CD4-positive, CD25-positive, alpha-beta regulatory T cell (primary cell): ENCODE measurements at places on chromosomes 5 and 9.

GRCh38 chr9:81535542-81536241, 153.7 kb downstream of the TLE1 start:
- DNase-seq = no peak

DNA sequence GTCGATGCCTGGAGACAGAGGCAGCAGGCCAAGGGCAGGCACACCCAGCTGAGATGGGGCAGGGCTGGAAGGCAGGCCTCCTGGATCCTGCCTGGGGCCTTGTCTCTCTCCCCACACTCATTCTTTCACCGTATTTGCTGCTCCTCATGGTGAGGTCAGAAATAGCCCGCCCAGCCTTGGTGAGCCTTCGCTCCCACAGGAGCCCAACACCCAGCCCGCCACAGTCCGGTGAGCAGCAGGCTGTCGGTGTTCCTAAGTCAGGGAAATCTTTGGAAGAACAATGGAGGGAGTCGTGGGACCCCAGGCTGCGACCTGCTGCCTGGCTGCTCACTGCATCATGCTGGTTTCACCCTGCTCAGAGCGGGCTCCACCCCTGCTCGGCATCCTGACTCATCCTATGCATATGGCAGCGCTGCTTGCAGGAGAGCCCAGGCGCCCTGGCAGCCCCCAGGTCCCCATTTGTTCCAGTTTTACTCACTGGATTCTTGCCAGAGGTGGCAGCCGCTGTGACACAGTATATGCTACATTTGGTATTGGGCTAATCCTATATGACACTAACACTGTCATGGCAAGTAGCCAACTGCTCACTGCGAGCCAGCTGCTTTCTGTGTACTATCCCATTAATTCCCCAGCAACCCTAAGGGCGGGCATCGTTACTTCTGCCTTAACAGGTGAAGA, 53.2 kb upstream of the NCS1 start:
- no peak for DNase-seq

- no peak for DNase-seq
These were observed 58.0 kb downstream of the TMEM215 start for GRCh38 chr9:32841314-32841713.

- DNase-seq = no peak
These were observed 106.7 kb downstream of the INSYN2B start for GRCh38 chr5:169873642-169874041.

DNA sequence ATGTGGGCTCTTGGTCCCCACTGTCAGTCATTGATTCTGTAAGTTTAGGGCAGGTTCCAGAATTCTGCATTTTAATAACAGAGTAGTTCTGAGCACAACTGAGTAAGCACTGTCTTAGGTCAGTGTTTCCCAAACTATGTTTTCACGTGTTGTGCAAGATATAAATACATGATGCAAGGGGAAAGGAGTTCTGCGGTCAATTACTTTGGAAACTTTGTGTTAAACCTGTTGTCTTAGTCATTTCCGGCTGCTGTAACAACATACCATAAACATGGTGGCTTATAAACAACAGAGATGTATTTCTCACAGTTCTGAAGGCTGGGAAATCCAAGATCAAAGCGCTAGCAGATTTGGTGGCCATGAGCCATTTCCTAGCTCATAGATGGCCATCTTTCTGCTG, 69.8 kb downstream of the EQTN start:
- DNase-seq = no peak

DNA sequence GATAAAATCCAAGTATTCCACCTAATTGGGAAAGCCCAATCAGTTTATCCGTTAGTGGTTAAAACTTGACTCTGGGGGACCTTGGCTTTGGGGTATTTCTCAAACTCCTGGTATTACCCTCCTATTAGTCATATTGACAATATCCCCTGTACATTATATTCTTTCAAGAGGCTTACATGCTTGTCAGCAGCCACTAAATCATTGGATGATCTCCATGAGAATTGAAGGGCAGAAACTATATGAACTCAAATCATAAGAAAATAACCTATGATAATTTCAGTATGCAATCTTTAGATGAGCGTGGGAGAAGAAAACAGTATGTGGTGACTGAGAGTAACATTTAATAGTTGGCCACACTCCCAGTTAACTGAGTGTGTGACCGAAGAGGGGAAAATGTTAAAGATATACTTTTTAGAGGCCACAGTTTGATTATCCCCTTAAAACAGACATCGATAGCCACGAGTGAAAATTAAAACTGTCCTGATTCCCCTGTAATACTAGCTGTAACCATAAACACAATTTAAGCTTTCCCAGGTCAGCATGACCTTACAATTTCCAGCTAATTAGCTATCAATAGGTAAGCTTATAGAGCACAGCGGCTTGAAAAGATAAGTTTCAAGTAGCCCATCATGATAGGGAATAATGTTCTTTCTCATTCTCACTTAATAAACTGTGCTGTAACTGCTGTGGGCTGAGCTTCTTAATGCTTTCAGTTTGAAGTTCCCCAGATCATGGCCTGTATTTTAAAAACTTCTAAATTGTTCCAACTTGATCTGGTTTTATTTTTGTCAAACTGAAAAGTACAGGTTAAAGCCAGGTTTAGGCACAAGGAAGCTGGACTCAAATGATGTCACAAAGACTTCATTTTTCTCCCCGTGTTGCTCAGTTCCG, 58.6 kb downstream of the PUM3 start:
- DNase-seq = no peak

DNA sequence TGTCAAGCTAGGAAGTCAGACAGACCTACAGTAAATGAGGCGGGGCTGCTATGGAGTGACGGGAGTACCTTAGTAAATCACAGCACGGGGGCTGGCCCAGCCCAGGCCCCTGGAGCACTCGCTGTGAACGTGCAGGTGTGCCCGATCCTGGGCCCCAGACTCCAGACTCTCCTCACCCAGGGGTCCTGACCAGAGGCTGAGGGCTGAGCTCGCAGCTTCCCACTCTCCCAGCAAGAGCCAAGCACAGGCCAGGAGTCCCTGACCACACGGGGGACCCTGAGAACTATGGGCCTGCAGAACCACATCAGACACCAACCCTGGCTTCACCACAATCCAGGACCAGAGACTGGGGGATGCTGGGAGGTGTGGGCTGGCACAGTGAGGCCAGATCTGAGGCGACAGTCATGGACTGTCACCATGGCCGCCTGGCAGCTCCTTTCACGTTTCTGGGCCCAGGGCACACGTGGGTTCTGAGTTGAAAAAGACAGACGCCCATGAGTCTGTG, 73.4 kb downstream of the ADAMTS2 start:
- DNase-seq = no peak

DNA sequence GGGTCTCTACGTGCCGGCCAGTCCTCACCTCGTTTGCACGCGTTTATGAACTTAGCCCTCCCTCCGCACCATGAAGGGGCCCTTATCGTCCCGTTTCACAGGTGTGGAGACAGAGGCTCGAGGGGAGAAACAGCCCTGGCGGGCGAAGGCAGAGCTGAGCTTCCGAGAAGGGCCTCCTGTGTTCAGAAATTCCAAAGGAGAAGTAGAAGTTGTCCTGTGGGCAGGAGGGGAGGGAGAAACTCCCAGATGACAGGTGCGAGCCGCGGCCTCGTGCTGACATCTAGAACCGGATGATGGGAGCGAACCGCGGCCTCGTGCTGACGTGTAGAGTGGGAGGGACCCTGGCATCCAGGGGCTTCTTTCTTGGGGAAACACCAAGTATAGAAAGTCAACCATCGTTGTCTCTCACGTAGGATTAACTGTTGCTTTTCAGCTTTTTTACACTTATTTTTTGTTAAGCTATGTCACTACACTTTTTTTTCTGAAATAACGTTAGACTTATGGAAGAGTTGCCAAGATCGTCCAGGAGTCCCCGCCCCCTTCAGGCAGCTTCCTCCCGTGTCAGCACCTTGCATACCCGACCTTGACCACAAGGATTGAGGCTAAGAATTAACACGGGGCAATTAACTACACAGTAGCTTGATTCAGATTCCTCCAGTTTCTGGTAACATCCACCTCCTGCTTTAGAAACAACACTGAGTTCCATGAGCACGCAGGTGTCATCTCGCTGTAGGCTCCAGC, 42.8 kb upstream of the NKD2 start:
- no peak for DNase-seq

- no peak for DNase-seq
These were observed 103.0 kb downstream of the ATP10B start for GRCh38 chr5:160749026-160749425.

DNA sequence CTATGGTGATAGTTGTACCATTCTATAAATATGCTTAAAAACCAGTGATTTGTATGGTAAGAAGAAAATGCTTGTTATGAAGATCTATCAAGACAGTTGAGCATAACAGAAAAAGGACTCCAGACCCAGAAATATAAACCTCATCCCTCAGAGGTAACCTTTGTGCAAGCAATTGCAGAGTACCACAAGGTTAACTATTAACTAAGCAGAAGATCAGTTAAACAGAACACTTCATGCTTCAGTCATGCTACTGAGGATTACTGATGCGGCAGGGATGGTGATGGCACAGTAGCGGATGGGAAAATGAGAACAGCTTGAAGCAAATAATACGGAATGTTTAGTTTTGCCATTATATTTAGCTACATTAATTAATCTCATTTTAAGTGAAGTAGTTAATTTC, 45.5 kb downstream of the IARS1 start:
- no peak for DNase-seq

GRCh38 chr9:129762985-129763926, 10.4 kb upstream of the PTGES start:
- DNase-seq = no peak

DNA sequence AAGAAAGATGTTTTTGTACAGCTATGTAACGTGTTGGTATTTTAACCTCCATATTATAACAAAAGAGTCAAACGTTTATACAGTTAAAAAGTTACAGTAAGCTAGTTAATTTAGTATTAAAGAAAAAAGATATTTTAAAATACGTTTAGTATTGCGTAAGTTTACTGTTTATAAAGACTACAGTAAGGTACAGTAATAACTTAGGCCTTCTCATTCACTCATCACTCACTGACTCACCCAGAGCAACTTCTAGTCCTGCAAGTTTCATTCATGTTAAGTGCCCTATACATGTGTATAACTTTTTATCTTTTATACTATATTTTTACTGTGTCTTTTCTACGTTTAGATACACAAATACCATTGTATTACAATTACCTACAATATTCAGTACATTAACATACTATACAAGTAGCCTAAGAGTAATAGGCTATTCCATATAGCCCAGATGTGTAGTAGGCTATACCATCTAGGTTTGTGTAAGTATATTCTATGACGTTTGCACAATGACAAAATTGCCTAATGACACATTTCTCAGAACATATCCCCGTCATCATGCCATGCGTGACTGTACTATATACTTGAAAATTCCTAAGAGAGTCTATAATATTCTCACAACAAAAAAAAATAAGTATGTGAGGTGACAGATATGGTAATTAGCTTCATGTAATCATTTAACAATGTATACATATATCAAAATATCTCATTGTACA, 33.8 kb downstream of the ERP44 start:
- no peak for DNase-seq

DNA sequence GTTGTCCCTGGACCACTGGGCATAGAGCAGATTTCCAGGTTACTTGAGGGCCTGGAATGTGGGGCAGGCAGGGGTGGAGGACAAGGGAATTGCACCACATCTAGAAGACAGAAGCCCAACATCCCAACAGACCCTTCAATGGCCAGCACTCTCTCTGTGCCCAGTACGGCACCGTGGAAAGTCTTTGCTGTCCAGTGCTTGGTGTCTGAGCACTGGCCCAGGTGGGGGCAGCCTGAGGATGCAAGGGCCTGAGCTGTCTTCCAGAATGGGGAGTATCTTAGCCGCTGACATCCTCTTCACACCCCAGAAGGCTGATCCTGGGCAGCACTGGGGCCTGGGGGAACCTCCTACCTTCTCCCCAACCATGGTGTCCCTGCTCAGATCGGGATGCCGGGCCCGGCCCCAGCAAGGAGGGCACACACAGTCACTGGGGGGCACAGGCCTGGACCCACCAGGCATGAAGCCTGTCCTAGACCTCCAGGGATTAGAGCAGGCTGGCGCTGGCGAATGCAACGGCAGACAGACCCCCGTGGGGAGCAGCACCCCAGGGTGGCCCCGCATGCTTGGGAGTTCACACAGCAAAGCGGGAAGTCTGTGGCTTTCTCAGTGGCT, 40.6 kb upstream of the OLFM1 start:
- DNase-seq = no peak

DNA sequence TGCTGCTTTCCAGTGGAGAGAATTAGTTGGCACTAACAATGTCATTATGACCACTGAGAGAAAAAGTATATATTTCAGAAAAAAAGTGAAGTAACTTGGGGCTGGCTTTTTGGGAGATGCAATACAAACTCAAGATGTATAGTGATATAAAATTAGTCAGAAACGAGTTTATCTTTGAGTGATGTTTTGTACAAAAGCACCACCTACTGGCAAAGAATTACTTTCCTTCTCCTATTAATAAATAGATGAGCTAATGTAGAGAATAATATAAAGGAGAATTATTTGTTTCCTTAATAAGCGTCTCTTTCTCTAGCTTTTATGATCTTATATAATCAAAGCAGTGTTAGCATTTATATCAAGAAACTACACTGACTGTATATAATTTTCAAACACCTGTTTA, 158.8 kb downstream of the MEF2C start:
- DNase-seq = no peak

DNA sequence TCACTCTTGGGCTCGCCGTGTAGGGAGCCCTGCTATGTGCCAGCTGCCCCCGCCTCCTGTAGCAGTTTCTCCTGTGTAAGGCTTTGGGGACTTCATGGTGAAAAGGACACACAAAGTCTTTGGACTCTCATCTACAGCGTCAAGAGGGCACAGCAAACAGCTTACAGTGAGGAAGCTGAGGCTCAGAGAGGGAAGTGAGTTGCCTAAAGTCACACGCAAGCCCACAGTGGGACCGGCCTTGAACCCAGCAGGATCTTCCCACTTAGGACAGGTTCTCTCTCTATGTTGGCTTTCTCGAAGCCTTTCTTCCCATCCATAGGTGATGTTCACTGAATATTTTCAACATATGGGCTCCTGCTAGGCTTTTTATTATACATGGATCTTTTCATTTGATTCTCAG, 9.8 kb upstream of the PRRX2 start:
- DNase-seq = no peak

DNA sequence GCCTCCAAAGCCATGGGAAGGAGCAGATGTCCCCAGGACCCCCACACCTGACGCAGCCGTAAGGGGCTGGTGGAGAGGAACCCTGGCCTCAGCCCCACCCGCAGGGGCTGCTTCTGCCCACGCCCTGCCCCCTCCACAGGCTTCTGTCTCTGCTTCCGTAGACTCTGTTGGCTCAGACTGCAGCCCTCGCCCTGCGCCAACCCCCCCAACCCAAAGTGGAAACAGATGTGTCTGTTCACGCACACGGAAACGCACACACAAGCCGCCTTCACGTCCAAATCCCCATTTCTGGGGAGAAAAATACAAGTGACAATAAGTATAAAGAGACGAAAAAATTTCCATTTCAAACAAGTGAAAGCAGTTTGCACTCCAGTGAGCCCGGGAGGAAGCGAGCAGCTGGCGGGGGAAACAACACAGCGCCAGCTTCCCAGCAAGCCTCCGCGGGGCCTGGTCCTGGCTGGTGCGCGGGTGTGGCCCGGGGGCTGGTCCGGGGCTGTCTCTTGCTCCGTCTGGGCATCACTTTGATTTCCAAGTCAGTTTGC, 32.6 kb upstream of the RXRA start:
- DNase-seq = no peak
